NCI-H82 (cell line): ENCODE measurements at places on chromosomes 2 and 18.

GRCh38 chr2:239152916-239153305 lies 247.9 kb downstream of the HDAC4 start:
- no peak for DNase-seq

DNA sequence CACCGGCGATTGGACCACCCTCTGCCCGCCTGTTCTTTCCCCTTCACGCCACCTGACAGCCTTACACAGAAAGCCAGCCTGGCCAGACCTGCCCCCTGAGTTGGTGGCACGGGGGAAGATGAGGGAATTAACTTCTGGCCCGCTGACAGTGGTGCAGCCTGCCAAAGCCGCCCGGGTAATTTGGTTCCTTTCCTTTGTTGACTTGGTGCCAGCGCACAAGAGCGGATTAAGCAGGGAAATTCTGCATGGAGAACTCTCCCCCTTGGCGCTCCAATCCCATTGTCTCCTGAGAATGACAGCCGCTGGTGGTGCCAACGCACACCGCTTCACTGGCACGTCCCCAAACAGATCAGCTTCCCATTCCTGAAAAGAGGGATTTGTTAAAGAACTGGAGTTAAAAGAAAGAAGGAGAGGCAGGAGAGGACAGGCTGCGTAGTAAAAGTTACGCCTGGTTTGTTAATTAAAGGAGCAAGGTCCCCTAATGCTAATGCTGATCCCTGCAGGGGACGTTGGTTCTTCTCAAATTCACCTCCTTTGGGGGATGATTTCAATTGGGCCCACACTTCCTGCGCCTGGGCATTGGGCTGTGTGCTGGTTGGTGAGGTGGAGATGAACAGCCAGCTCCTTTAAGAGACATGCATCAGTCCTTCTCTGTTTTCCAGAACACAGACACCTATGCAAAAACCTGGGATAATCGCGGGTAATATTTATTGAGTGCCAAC lies 286.8 kb downstream of the MYCN start:
- DNase-seq = peak; percentile 78

DNA sequence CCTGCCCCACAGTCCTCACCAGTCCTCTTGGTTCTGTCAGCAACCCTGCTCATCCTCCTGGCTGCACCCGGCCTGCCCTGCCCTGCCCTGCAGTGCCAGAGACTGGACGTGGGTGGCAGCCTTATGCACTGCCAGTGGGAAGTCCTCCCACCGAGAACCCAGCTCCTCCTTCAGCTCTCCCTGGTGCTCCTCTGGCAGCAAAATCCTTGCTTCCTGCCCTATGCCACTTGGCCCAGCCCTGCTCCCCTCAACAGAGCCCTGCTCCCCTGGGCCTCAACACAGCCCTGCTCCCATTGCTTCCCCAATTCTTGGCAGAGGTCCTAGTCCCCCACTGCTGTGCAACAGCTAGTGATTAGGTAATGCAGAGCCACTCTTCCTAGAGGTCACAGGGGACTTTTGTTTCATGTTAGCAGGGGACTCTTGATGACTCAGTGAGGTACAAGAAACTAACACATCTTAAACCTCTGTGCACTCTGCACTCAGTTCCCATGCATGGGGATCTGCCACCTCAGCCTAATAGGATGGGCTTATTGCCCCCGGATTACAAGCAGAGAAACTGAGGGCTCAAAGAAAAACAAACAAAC lies 58.0 kb upstream of the EDAR start:
- DNase-seq = no peak

- no peak for DNase-seq
Observed at GRCh38 chr2:117943013-117943672, 70.7 kb downstream of the CCDC93 start.

- DNase-seq = no peak
Observed at GRCh38 chr18:67590571-67591141, 74.1 kb upstream of the DSEL start.

GRCh38 chr2:8636721-8637636 lies 44.9 kb upstream of the ID2 start:
- DNase-seq = no peak

DNA sequence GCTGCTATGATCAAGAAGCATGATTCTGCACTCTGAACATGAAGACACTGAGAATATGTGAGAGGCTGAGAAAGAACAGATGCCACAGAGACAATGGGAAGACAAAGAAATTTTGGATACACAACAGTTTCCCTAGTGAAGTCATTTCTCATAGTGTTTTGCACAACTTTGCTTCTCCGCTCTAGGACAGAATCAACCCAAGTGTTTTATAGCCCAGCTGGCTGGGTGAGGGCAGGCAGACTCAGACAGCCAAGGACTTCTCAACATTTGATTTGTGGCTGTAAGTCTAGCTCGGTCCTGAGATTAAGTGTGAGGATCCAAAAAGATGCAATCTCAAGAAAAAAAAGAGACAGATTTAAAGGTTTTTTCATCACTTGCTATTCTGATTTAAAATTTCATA lies 536.5 kb upstream of the CRIM1 start:
- no peak for DNase-seq

DNA sequence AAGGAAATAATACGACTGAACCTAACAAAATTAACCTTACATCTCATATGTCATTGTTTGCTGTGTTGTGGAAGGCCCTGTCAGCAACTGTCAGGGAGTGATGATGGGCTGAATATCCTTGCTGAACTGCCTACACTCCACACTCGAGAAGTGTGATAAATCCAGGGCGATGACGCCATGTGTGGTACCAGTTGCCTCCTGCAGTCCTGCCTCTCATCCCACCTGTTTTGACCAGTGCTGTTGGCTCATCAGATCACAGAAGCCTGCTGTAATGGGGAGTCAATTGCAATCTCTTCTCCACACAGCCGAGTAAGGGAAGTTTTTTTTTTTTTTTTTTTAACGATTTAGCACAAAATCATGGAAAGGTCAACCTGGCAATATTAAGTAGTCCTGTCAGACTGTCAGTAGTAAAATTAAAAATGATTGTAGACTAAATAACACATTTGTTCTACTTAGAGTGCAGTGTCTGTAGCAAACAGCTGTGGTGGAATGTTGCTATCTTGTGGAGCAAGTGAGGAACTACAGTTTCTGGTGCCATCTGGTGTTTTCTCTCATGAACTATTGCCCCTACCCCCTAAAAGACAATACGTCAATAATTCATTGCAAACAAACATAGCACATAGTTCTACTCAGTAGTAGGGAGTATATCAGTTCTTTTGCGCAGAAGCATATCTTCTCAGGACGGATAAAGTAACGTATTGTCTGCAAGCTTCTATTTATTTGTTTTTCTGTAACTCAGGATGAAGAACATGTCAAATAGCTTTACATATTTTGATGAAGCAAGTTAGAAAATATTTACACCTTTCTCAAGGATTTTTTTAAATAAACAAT lies 347.6 kb downstream of the CTNNA2 start:
- peak; percentile 79 for DNase-seq

- DNase-seq = no peak
Observed at GRCh38 chr2:9703701-9704221, 73.0 kb upstream of the YWHAQ start.

- DNase-seq = no peak
Observed at GRCh38 chr18:67646890-67647289, 130.4 kb upstream of the DSEL start.

DNA sequence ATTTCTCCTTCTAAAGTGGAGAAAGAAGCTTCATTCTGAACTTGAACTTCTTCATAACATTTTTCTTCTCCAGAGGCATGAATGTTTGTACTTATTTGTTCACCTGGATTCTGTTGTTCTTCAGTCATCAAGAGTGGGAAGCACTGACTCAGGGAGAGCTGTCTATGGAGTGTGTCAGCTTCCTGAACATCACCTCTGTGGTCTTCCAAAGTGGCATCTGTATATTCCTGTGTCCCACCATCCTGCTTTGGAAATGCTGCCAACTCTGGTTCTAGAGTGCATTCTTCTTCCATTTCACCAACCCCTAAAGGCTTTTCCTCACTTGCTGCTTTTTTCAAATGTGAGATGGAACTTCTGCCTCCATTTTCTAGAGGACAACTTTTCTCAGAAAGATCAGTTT lies 59.5 kb downstream of the TTN start:
- no peak for DNase-seq

- no peak for DNase-seq
Observed at GRCh38 chr2:3793249-3793648, 89.9 kb downstream of the DCDC2C start.

DNA sequence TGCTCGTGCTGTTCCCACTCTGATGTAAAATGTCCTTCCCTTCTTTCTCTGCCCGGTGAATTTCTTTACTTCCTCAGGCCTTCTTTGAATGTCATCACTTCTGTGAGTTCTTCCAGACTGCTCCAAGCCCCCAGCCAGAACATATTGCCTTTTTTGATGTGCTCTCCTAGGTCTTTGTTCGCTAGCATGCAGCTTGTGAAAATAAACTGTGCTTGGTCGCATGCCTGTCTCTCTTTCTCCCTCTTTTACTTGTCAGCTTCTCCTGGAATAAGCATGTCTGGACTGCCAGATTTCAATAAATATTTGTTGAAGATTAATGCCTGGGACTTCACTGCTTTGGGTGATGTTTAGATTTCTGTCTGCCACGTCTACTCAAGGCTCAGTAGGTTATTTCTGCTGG lies 82.7 kb upstream of the ARHGAP28 start:
- DNase-seq = no peak

DNA sequence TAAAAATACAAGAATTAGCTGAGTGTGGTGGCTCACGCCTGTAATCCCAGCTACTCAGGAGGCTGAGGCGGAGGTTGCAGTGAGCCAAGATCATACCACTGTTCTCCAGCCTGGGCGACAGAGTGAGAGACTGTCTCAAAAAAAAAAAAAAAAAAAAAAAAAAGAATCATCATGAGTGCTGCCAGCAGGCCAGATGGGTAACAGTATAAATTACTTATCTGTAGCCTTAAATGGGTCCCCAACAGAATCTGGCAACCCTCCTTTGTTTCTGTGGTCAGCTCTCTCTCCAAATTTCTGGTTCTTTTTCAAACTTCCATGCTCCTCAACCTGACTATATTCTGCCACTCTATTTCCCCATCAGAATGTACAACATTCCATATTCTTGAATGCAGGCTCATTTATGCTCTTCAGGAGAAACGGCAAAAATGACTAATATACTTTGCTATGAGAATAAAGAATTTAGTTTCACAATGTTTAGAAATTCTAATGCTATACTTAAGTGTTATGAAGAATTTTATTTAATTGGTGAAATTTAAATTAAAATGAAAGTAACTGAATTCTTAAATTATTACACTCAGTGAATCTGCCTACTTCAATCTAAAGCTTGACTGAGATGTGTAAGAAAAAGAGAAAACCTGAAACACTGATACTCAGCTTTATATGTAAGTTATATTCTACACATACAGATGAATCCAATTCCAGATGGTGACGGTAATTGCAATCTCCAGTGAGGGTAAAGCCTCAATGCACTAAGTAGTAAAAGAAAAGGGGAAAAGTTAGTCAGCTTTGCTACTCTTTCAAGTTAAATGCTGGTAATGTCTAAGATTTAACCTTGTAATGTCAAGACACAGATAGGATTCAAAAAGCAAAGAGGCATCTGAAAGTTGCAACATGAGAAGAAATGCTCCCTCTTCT lies 24.8 kb downstream of the LPIN2 start:
- DNase-seq = no peak

GRCh38 chr2:106516436-106516835 lies 29.3 kb downstream of the CD8B2 start:
- DNase-seq = no peak

DNA sequence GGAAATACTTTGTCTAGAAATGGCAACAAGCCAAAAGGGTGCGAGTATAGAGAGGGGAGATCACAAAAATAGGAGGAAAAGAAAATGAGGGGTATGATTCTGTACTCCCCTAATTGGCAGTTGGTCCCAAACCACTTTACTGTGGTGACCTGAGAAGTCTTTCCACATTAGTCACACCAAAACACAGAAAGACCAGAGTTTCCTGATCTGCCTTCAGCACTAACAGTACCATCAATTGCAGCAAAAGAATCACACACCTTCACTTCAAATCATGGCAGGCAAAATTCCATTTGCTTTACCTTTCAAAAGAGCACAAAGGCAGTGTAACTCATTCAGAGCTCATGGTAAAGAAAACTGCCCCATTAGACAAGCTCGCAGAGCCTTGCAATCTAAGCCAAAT lies 86.8 kb downstream of the ALK start:
- DNase-seq = no peak
